ENCODE measurements at places on chromosomes 1 and 21.

DNA sequence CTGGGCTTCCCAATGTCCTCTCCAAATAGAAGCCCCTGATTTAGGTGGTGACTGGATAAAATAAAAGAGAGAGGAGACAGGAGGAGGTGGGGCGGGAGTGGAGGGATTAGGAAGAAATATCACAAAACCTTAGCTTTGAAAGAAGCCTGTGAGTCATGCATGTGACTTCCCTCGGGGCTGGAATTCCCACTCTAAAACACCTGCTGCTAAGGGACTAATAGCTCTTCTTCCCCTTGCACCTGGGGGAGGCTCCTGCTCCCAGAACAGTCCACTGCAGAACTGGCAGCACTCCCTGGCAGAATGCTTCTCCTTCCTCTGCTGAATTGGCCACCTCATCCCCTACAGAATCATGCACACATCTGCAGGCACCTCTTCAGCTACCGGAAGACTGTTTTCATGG, 207.2 kb downstream of the ATG4C start:
- DNase-seq: no peak

DNA sequence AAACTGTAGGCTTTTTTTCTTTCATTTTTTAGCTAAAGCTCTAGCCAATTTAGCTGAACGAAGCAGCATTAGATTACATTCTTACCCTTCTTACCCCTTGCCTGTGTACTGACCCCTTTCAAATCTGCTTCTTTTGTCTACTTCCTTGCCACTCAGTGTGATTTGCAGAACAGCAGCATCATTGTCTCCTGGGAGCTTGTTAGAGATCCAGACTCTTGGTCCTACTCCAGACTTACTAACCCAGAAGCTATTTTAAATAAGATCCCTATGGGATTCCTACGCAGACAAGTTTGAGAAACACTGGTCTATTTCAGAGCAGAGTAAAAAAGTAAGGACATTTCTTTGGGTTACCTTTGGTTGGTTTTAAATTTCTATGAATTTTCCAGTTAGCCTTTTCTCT, 13.8 kb downstream of the LRRC39 start:
- DNase-seq: no peak

DNA sequence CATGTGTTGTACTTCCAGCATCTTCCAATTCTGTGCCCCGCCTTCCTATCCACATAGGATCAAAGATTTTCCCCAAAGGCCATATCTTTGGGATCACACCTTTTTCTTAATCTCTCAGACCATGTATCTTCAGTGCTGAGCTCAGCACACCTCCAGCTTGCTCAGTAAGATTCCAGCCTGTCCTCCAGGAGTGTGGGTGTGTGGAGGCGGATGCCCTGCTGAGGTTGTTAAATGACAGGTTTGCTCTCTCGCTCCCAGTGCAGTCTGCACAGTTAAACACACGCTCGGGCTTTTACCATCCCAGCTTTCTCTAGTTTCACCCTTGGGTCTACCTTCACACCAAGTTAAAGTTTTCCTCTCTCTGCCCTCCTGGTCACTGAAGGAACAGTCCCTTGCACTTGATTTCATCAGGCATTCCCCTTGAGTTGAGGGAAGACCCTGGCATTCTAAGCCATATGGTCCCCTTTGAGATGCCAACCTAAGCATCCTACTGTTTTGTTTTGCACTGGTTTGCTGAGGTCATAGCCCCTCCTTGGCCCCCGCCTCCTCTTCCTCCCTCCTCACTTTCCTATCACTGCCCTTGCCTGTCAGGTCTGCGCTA, 13.7 kb downstream of the MYOG start:
- DNase-seq: no peak

DNA sequence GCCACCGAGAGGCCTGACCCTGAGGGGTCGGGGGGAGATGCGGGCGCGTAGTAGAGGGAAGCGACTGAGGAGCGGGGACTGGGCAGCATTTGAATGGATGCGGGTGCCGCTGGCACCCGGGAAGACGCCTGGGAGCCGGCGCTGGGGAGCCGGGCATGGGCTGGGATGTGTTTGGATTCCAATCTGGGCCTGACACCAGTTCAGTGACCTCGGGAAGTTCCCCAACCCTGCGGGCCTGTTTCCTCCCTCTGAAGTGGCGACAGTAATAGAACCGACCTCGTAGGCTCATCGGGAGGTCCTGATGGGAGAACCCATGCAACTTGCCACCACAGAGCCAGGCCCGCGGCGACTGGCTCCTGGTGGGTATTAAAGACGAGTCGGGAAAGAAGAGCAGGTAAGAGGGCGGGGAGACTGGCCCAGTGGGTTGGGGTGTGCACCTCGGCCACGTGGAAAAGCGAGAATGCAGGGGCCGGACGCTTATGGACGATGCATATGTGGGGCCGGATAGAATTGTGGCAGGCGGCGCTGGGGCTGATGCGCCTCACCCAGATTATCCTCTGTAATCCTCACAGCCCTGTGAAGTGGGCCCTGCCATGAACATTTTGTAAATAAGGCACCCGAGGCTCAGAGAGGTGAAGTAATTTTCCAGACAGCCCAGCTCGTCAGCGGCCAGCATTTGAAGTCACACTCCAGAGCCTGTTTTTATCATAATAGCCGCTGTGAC, 105.8 kb downstream of the SLC16A1 start:
- no peak for DNase-seq

- no peak for DNase-seq
Measured at GRCh38 chr1:13624526-13624925, 40.9 kb downstream of the PDPN start.

- DNase-seq: no peak
Measured at GRCh38 chr1:29459620-29459945, 223.3 kb downstream of the PTPRU start.

- no peak for DNase-seq
Measured at GRCh38 chr1:54764922-54765561, 719 bp upstream of the PARS2 start.

DNA sequence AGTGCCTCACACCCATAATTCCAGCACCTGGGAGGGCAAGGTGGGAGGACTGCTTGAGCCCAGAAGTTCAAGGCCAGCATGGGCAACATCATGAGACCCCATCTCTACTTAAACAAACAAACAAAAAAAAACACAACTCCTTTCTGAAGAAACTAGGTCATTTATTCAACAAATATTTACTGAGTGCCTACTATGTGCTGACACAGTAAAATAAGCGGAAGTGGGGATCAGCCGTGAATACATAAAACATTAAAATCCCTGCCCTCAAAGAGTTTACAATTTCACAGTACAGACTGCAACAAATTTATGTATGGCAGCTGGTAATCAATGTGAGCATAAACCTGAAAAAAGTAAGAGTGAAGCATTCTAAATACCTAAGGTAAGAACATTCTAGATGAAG, 65.3 kb downstream of the TUT4 start:
- no peak for DNase-seq

DNA sequence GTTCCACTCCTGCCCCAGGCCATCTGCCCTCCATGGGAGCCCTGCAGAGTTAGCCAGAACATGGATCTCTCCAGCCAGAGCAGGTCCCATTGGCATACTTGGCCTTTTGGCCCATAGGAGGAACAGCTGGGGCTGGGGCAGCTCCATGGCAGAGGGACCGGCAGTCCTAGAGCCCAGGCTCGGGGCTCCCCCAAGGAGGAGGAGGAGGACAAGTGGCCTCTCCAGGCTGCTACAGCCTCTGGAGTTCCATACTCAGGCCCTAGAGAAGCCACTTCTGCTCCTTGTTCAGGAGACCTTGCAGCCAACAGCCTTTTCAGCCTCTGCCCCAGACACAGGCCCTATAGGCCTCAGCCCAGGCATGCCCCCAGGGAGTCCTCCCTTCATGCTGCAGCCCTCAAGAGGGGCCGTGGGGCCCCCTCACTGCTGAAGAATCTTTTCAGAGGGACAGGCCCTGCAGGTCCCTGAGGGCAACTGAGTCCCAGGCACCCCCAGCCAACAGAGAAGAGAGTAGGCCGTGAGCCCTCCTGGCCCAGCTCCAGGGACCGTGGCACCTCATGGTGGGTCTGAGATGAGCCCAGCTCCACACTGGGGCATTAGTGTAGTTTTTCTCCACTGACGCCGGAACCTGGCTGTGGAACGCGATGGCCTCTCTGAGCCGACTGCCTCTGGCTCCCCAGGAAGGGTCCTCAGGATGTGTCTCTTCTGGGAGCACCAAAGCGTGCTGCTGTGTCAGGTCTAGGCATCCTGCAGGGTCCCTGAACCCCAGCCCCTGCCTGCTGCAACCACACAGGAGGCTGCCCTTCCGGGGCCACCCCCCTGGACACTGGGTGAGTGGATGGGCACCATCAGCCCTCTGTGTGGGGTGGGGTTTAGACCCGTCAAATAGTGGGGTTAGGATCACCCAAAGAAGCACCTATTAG, 297.6 kb upstream of the VAMP3 start:
- DNase-seq: no peak

- no peak for DNase-seq
Measured at GRCh38 chr21:45470773-45471524, 66.0 kb downstream of the COL18A1 start.
